ENCODE measurements at places on chromosomes 1 and 21.
A peak's percentile ranks its signal among the peaks of the same experiment; 100 is the strongest.

GRCh38 chr21:39968010-39968409 is 100.8 kb downstream of the PCP4 start:
- peak; percentile 64 for DNase-seq

- DNase-seq = peak; percentile 32
Measured at GRCh38 chr1:6785728-6786505, 663 bp downstream of the CAMTA1 start.

- peak; percentile 70 for DNase-seq
Measured at GRCh38 chr1:89198491-89199072, at the start of gene GBP4. TSS of gene GBP4 (minus strand) at chr1:89198942. CDS start at chr1:89198834, 108 bp downstream.

DNA sequence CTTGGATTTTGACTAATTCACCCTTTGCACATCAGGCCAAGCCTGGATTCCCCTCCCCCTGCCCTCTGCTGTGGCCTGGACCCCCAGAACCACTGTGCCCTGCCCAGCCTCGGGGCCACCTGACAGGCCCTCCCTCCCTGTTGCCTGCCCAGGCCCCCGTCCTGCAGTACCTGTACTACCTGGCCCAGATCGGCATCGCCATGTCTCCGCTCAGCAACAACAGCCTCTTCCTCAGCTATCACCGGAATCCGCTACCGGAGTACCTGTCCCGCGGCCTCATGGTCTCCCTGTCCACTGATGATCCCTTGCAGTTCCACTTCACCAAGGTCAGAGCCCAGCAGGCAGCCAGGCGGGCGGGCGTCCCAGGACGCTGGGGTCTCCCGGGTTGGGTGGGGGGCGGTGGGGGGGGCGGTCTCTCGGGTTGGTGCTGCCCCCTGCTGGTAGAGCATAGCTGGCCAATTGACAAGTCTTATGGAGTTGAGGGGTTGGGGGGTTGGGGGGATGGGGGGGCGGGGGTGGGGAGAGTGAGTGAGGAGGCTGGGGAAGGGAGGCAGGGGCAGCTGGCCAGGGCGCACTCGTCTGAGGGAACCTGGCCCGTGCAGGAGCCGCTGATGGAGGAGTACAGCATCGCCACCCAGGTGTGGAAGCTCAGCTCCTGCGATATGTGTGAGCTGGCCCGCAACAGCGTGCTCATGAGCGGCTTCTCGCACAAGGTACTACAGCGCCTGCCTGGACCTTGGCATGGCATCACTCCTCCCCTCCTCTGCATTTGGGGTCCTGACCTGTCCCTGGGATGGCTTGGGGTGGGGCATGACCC is 10.7 kb downstream of the AMPD2 start:
- no peak for DNase-seq

GRCh38 chr1:171295821-171296220 is 18.2 kb upstream of the FMO4 start:
- no peak for DNase-seq
